Panc1 (cell line): ENCODE measurements at places on chromosomes 1 and 21. TPM values are rescaled to one million over a fixed set of nuclear protein-coding genes. Genes with fewer than 3 reads are reported as not detected.

DNA sequence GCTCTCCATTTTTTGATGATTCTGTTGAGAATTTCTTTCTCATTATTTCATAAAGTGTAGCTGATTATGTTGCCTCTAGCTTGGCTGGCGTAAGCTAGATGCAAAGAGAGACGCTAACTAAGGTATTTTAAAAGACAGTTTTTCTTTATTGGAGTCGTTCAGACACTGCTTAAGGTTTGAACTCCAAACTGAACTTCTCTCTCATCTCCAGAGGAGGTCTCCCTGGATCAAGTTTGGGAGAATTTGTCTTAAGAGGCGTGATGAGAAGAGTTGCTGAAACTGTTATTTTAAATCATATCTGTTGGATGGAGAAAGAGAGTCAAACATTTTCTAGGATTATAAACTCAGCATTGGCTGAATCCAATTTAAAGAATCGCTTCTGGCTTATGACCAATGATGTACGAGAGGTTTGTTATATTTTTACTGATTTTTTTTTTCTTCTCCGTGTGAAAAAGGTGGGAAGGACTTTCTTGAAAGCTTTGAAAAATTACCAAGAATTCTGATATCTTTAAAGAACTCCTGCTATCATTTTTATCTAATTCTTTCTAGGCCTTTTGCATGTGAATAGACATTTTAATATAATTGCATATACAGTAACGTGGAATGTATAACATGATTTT, 34.0 kb downstream of the MAP3K7CL start:
- H3K27me3 ChIP-seq, result no peaks in the 10 kb centered on the region
- no peak overlapping the region for H3K4me3 ChIP-seq
- no peaks in the 10 kb centered on the region for H3K36me3 ChIP-seq

DNA sequence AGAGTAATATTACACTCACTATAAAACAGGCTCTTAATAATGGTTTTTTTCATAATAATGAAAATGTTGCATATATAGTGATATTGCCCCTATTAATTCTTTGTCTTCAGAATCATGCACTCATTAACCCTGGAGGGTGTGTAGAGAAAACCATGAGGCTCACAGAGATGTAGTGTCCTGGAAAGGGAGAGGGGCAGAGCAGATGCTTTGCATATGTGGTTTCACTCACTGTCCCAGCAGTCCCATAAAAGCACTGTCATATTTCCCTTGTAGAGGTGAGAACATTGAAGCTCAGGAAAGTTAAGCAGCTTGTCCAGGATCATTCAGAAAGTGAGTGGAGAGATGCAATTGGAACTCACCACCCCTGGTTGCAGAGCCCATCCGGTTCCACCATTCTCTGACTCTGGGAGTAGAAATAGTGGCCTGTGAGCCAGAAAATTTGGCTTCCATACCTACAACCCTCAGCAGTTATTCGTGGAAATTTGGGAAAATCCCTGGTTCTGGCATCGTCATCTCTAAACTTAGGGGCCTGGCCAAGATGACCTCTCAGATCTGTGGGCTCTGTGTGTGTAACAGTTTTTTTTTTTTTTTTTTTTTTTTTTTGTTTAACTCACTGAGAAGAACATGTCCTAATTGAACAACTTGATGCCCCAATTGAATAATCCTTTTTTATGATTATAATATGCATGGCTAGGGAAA, 86.4 kb downstream of the RGL1 start:
- no peaks in the 10 kb centered on the region for H3K36me3 ChIP-seq
- H3K4me3 ChIP-seq, result no peak overlapping the region
- H3K27me3 ChIP-seq, result no peaks in the 10 kb centered on the region

DNA sequence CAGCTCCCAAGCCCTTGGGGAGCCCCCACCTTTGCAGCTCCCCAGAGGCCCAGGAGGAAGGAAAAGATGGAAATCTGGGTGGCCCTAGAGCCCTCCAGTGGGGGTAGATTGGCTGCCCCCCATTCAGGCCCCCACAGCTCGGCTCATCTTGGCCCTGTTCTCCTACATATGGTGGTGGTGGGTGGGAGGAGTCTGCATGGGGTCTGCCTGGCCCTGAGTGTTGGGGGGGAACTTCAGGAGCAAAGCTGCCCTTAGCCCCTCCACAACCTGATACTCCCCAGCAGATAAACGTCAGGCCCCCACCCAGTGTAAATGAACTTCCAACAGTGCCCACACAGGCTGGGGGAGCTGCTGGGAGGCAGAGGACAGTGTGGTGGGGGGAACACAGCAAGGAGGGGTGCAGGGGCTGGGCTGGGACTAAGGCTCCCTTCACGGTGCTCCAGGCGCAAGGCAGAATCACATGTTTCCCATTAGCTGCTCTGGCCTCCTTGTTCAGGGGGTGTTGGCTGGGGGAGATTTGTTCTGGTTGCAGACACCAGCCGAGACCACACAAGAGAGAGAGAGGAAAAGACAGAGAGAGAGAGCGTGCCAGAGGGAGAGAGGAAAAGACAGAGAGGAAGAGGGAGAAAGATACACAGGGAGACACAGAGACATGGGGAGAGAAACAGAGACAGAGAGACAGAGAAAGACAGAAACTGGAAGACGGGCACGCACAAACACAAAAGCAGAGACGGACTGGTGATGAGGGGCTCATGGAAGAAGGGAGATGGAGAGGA, 42.6 kb downstream of the AHDC1 start:
- DNase-seq, result no peak
- H3K36me3 ChIP-seq, result no peaks in the 10 kb centered on the region; the same call in 1 of the 2 replicates
- peaks cover 76% of the 10 kb centered on the region for H3K4me1 ChIP-seq
- H3K27me3 ChIP-seq, result no peaks in the 10 kb centered on the region

- H3K36me3 ChIP-seq, result no peaks in the 10 kb centered on the region
- no peak for DNase-seq
- no peaks in the 10 kb centered on the region for H3K4me1 ChIP-seq
- H3K4me3 ChIP-seq, result no peak overlapping the region
Observed at GRCh38 chr1:185448591-185449186, 131.6 kb upstream of the IVNS1ABP start.

DNA sequence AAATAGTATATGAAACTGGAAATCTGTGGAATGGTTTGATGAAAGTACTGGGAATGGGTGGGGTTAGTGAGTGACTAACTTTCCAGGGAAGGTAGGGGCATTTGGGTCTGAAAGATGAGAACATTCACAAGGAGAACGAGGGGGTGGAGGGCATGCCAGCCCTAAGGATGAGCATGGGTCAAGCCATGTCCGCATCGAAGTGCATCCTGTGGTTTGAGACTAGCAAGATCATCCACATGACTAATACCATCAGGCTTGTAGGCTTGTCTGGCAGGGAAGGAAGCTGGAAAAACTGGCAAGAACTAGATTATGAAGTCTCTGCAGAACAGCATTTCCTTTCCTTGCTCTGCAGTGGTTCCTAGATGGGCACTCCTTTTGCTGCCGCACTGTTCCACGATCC, 70.4 kb upstream of the UBE2U start:
- no peaks in the 10 kb centered on the region for H3K27me3 ChIP-seq
- no peak overlapping the region for H3K27ac ChIP-seq
- DNase-seq, result no peak

DNA sequence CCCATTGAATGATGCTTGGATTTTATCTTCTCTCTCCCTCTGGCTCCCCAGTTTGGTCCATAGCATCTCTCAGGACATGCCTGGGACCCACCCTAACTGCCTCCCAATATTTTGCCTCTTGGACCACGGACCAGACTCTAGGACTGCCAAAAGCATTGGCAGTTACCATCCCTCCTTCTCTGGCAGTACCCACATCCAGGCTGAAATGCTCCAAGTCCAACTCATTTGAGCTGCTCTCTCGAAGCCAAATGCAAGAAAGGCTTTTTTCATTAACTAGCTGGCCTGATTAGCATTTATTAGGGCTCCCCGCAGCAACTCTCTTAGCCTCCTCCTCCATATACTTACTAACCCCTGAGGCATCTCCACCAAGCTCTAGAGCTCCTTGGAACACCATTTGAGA, 140.0 kb upstream of the GRIK3 start:
- no peak for DNase-seq
- H3K27me3 ChIP-seq, result peaks cover 2% of the 10 kb centered on the region; the same call in 1 of the 2 replicates
- no peaks in the 10 kb centered on the region for H3K36me3 ChIP-seq
- no peak overlapping the region for H3K27ac ChIP-seq
- H3K4me3 ChIP-seq, result no peak overlapping the region

DNA sequence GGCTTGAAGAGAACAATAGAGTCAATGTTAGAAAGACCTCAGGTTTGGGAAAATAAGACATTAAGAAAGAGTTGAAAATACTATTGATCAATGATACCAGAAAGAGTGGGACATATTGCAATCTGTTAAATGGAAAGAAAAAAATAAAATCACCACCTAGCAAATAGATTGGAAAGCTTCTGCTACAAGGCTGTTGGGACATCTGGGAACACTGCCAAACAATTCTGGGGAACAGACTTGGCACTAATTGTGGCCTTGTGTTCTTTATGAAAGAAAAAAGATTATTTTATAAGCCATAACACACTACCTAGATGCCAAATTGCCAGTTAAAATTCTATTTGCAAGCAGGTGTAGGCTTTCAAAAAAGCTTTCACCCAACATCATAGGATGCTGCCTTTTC, 137.8 kb downstream of the TSEN15 start:
- peaks cover 6% of the 10 kb centered on the region; the same call in 1 of the 2 replicates for H3K27me3 ChIP-seq
- no peak overlapping the region for H3K27ac ChIP-seq
- no peak for DNase-seq
- no peaks in the 10 kb centered on the region for H3K4me1 ChIP-seq
- no peaks in the 10 kb centered on the region for H3K36me3 ChIP-seq

DNA sequence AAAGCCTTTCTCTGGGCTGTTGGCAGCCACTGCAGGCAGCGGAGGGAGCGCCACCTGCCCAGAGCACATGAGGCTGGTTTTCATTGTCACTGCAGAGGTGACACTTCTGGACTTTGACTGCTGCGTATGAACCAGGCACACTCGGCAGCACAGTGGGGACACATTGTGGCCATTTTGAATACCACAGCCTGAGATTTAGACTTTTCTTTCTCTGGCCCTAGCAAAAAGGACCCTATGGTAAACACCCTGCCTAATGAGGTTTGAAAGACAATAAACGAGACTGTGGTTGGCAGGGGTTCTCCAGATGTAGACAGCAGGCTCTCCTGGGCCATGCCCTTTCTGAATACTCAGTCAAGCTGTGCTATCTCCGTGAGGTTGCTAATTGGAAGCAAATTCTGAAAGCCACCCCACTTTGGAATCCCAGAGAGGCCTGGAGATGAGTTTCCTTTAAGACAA, 12.0 kb upstream of the KCNE2 start:
- no peak for DNase-seq
- H3K27ac ChIP-seq, result no peak overlapping the region
- H3K27me3 ChIP-seq, result no peaks in the 10 kb centered on the region
- no peaks in the 10 kb centered on the region for H3K4me1 ChIP-seq
- no peaks in the 10 kb centered on the region for H3K36me3 ChIP-seq

DNA sequence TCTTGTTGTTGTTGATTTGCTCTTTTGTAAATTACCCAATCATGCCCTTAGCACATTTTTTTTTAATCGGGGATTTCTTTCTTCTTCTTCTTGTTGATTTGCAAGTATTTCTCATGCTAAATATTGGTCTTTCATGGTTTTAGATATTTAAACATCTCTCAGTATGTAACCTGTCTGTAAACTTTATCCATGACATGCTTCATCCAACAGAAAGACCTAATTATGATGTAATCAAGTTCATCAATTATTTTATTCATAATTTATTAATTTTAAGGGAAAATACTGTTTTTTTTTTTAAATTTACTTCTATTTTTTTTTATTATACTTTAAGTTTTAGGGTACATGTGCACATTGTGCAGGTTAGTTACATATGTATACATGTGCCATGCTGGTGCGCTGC, 69.8 kb downstream of the TNFSF18 start:
- H3K36me3 ChIP-seq, result no peaks in the 10 kb centered on the region
- H3K27me3 ChIP-seq, result no peaks in the 10 kb centered on the region
- H3K27ac ChIP-seq, result no peak overlapping the region
- no peak for DNase-seq

DNA sequence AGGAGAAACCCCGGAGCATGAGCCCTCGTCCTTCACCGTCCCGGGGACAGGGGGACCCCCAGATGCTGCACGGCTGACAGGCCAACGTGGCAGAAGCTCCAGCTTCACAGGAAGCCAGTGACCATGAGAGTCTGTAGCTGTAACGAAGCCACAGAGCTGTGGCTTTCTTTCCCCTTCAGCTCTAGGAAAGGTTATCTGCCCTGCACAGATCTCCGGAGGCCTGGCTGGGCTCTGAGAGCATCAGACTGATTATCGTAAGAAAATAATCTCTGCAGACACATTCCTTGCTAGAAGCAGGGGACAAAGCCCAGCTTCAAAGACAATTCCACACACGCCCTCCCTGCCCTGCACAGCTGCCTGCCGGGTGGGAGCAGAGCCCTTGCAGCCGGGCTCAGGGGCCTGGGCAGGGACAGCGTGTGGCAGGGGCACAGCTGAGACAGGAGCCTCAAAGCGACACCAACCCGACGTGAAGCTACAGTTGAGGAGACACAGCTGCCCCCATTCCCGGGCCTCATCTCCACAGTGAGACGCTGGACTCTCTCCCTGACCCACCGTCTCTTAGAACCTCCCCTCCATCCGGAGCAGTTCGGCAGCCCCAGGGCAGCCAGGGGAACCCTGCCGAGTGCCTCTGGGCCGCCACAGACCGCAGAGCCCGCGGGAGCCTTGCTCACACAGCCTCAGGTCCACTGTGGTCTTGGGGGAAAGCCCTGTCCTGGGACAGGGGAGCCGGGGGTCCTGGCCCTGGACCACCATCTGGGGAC, 30.6 kb downstream of the POFUT2 start:
- H3K27me3 ChIP-seq, result no peaks in the 10 kb centered on the region
- no peaks in the 10 kb centered on the region for H3K36me3 ChIP-seq
- DNase-seq, result no peak
- peaks cover 7% of the 10 kb centered on the region for H3K4me1 ChIP-seq

DNA sequence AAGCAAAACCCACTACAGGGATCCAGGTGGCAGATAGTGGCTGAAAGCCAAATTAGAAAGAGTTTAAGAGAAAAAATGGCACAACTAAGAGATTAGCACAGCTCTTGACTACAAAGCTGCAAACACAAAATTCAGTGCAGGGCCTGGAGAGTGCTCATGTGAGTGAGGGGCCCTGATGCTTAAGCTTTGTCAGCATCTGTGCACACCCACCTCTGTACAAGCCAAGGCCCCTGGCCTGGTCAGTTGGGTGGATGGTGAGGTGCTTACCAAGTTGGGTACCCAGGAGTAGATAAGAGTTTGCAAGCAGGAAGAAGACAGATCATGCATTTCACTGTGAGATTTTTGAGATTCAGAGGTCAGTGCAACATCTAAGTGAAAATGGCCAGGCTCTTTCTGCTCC, 62.7 kb upstream of the ATP1B1 start:
- H3K4me3 ChIP-seq, result no peak overlapping the region
- H3K36me3 ChIP-seq, result no peaks in the 10 kb centered on the region
- no peaks in the 10 kb centered on the region for H3K4me1 ChIP-seq
- no peak overlapping the region for H3K27ac ChIP-seq
- H3K27me3 ChIP-seq, result no peaks in the 10 kb centered on the region
- DNase-seq, result no peak

VANGL2 gene
- total RNA-seq, result 0.10 TPM

HIVEP3 gene
- 6.0 TPM for total RNA-seq

ATAD3C gene
- total RNA-seq, result 10.6 TPM

WNT2B gene
- 1.6 TPM for total RNA-seq

CHRNB2 gene
- total RNA-seq, result 0.21 TPM

PLA2G5 gene
- total RNA-seq, result not detected

AADACL4 gene
- not detected for total RNA-seq

SH2D2A gene
- total RNA-seq, result 0.69 TPM

AMY1C gene
- total RNA-seq, result not detected
